NB4 (cell line): ENCODE measurements at places on chromosomes 1 and 21.

GRCh38 chr21:35448876-35449599 is 399.9 kb upstream of the RUNX1 start:
- DNase-seq: no peak

GRCh38 chr1:195903203-195903602 is 705.0 kb downstream of the KCNT2 start:
- no peak for DNase-seq

GRCh38 chr1:192801451-192801850 is 7.4 kb upstream of the RGS2 start:
- DNase-seq: no peak

DNA sequence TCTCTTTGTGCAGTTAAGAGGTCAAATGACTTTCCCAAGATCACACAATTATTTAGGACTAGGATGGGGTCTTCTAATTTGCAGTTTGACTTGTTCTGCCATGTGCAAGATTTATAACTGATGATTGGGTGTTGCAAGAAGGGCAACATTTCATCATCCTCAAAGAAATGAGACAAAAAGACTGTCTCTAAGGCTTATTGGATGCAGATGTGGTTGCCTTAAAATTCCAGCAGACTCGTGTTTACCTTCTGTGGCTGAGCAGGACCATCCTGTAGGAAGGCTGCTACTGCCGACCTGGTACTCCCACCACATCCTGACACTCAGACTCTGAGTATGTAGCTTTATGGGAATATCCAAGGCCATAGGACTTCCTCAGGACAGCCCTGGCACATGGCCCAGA is 99.9 kb upstream of the SGIP1 start:
- DNase-seq: peak; percentile 52

DNA sequence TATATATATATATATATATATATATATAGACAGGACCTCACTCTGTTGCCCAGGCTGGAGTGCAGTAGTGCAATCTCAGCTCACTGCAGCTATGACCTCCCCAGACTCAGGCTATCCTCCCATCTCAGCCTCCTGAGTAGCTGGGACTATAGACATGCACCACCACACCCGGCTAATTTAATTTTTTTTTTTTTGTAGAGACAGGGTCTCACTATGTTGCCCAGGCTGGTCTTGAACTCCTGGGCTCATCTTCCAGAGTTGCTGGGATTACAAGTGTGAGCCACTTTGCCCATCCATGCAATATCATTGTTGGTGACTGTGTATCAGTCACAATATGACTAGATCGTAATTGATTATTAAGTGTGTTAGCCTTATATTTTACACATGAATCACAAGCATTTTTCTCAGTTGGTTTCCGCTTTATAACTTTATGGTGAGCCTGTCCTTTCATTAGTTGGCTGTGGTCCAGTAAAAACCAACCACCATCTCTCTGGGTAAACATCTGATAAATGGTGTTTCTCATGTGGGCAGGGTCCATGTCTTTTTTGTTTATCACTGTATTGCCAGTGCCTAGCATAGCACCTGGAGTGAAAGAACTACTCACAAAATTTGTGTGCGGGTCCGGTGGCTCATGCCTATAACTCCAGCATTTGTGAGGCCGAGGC is 63.6 kb downstream of the MYOM3 start:
- no peak for DNase-seq
